ENCODE measurements at places on chromosomes 5 and 9.

DNA sequence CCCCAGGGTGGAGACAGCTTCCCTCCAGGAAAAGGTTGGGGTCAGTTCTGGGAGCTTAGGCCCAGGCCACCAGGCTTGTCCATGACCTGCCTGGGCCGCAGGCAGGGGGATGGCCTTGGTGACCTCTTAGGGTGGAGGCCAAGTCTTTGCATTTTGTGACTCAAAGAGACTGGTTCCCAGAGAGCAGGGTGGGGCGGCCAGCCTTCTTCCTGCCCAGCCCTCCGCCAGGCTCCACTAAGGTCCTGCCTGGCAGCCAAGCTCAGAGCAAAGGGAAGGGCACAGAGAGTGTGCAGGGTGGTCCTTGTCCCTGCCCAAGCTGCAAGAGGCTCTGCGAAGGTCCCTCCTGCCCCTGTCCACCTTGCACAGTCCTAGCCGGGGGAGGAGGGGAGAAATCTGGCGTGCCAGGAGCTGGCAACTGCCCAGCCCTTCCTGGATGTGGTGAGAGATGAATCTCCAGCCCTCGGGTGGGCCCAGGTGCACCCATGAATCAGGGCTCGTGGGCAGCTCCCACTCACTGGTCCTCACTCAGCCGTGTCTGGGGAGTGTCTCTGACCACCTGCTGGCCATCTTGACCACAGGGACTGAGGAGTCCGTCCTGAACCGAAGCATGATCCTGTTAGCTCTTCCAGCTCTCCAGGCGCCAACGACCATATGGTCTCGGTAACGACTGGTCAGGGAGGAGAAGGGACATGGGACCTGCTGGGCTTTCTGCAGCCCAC is 2.3 kb upstream of the PTGDS start:
- DNase-seq, result no peak

GRCh38 chr5:96726802-96727201 is 64.6 kb downstream of the CAST start:
- no peak for DNase-seq

GRCh38 chr5:154189256-154189818 is 1.2 kb upstream of the GALNT10 start:
- DNase-seq, result no peak

DNA sequence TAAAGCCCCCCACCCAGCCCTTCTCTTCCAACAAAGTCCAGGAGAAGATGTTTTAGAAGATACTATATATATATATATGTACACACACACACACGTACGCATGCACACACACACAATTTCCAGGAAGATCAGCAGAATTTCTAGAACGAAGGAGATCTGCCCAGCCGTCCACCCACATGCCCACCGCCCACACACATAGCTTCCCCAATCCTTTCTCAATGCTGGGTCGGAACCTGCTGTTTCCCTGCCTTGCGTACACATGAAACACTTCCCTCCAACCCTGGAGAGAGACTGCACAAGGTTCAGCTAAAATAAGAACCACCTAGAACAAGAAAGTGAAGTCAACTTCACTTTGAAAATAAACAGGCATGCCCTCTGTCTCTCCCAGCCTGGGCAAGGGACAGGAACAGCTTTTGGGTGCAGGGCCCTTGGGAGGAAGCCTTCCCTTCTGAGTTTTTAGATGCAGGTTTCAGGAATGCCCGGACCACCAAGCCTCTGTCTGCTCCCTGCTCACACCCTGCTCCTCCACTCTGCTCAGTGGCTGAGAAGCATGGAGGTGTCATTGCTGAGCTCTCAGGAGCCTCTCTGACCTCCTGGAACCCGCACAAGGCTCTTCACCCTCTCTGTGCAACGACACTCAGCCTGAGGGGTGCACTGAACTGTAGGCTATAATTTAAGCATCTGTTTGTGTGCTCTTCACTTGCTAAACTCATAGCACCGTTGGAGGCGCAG is 149.4 kb downstream of the C5orf15 start:
- DNase-seq, result no peak

GRCh38 chr5:84599964-84600363 is 215.3 kb upstream of the EDIL3 start:
- DNase-seq, result no peak

DNA sequence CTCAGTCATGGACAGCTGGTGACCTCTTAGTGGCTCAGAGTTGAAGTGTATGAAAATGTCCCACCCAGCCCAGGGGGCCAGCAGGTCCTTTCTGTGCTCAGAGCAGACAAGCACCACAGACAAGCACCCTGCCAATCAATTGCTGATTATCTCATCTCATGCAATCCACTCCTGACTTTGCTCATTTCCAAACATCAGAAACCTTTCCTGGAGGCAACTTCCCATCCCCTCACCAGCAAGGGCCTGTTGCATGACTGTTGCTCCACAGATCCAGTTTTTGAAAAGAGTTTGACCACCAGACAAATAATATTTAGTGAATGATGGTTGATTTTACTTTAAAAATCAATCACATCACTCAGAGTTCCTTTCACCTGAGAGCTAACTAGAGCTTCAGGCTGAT is 397.3 kb upstream of the KLF4 start:
- no peak for DNase-seq

GRCh38 chr5:150931368-150931965 is 26.7 kb upstream of the ZNF300 start:
- no peak for DNase-seq

DNA sequence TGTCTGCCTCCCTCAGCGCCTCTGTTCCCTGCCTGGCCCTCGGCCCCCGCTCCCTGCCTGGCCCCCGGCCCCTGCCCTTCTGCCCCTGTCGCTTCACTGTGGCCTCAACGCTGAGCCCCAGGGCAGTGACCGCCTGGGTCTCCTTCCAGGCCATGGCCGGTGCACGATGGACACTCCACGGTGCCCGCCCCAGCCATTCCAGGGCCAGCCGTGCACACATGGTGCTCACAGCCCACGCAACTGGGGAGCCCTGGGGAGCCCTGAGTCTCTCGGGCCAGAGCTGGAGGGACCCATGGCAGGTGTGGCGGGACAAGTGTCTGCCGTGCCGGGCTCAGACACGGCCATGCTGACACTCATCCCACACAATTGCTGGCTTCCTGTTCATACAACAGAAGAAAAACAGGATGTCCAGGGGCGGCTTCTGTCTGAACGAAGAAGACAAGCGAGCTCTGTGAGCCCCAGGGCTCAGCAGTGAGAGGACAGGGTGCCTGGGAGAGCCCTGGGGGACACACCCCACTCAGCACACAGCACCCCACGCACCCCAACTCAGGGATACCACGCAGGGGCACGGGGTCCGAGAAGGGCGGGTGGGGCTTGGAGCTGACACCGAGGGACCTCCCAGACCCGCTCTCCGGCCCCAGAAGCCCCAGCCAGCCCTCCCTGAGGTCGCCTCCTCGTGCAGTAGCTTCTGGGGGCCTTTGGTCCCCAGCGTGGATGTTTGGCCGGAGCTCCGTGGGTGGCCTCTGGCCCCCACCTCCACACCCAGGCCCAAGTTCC is 35.7 kb downstream of the EXD3 start:
- peak; percentile 54 for DNase-seq

DNA sequence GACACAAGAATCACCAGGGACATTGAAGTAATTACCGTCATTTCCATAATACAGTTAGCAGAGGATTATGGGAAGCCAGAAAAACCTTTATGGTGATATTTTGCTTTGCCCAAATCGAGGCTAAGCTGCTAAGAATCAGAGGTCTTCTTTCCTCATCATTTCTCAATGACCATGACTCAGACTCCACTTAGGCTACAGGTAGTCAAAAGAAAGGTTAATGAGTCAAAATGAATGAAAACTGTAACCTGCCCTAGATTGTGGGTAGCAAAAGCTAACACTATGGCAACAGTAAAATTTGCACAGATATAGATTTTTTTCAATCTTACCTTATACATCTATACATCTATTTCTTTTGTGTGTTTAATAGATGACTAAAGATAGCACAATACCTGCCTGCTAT is 185.8 kb downstream of the CARTPT start:
- no peak for DNase-seq

DNA sequence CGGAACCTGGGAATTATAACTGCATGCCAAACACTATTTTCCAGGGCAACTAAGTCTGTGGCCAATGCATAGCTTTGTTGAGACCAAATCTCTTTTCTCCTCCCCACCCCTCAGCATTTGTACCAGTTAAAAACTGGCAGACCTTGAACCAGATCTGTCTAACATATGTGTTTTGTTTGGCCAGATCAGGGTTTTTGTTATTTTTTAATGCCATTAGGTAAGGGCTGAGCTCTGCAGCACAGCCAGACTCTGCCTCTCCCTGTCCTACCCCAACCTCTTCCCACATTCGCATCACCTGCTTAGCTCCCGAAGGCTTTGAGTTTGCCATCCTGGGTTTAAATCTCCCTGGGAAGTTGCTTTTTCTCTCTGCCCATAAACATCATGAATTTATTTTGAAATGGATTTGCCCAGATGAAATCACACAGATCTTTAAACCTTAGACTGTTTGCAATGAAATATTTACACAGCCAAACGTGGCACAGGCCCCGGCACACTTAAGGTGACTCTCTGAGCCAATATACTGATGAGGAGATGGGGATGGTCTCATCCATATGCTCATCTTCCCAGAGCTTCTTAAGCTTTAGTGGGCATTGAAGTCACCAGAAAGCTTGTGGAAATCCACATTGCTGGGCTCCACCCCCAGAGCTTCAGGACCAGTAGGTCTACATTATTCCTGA is 54.0 kb upstream of the ALDH1B1 start:
- no peak for DNase-seq

DNA sequence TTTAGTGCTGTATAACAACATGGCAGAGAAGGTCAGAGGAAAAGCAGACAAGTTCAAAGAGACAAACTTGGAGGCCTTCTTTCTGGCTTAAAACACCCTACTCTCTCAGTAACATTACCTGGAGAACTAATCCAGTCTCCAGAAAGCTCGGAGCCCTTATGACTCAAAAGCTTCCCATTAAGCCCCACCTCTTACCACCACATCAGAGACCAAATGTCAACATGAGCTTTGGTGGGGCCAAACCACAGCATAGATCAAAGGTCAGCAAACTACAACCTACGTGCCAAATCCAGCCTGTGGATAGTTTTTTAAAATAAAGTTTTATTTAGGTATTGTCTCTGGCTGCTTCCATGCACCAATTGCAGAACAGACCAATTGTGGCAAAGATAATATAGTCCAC is 589.9 kb downstream of the DNAH5 start:
- no peak for DNase-seq

DNA sequence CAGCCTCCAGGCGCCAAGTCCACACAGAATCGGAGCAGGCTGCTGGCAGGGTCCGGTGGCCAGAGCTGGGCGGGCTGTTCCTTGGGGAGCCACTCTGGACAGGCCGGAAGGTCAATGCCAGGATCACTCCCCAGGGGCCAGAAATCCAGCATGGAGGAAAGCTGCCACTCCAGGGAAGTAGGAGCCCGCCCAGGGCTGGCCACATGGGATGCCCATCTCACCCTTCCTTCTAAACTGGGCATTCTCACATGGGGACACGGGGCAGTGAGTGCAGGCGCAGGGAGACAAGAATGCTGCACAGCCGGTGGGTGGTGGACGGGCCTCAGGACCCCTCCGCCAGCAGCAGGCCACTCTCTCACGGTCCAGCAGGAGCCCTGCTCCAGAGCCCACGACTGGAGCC is 58.2 kb downstream of the ADAMTS2 start:
- DNase-seq, result no peak

GRCh38 chr5:54534191-54535004 is 16.8 kb downstream of the SNX18 start:
- DNase-seq, result no peak

DNA sequence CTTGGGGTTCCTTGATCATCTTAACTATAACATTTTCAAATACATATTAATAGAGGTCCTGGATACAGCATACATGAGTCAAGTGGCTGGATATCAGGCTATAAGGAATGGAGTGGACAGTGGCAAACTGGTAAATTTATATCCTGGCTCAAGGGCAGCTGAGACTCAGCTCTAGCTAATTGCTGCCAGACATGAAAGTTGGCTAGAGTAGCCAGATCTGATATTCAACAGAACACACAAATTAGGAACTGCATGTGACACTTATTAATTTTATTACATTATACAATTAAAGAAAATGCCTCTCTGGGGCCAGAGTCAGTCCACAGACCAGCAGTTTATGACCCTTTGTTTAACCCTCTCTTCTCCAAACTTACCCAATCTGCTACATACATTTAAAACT is 206.5 kb downstream of the KCTD16 start:
- DNase-seq, result no peak

DNA sequence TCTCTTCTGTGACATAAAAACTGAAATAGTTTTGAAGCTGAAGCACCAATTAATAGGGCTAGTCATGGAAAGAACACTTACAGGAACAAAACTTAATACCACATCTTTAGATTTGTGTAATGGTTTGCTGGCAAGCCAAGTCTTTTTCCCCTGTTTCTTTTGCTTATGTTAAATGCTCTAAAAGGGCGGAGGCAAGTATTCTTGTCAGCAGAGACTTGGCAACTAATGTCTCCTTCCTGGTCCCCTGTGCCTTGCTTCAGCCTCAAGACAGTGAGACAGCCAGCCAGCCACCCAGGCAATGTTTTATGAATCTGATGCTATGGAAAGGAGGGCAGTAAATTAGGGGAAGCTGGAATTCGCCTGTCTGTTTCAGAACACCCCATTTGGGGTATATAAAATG is 45.7 kb downstream of the PRRC1 start:
- DNase-seq, result no peak

GRCh38 chr9:3261484-3261883 is 264.3 kb downstream of the RFX3 start:
- no peak for DNase-seq

GRCh38 chr9:23622396-23622795 is 203.6 kb downstream of the ELAVL2 start:
- DNase-seq, result no peak

- DNase-seq, result peak; percentile 79
Observed at GRCh38 chr5:151659001-151659754, 27.5 kb downstream of the SPARC start.

DNA sequence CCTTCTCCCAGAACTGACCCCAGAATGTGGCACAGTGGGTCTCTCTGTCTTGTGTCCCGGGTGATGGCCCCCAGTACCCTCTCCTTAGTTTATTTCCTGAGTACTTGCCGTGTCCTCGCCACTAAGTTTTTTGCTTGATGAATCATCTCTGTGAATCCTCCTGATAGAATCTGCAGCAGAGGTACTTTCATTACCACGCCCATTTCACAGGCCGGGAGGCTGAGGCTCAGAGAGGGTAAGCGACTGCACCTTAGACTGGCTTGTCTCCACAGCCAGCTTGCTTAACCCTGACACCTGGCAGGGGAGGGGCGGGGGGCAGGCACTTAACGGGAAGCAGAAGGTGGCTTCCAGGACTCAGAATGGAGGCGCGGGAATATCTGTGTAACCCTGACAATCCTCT is 7.9 kb upstream of the IER5L start:
- DNase-seq, result no peak

GRCh38 chr5:177364159-177364962 is 6.6 kb downstream of the RGS14 start:
- no peak for DNase-seq

- DNase-seq, result peak; percentile 28
Observed at GRCh38 chr9:124758061-124758460, 13.1 kb downstream of the NR6A1 start.

DNA sequence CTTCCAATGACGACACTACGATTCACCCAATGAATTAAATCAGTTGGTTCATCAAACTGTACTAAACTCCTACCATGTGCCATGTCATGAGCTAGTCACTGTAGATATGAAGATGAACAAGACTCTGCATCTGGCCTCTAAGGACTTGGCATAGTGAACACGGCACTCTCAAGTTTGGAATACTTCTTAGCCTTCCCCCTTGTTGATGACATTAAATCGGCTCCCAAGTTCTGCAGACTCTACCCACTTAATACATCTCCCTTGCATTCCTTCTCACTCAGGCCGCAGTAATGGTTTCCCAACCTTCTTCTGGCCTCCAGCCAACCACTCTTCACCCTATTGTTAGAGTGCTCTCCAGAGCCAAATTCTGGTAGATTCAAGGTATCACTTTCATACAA is 184.7 kb downstream of the MAPKAP1 start:
- no peak for DNase-seq
